WTC11 (cell line): ENCODE measurements at places on chromosomes 5 and 9.

DNA sequence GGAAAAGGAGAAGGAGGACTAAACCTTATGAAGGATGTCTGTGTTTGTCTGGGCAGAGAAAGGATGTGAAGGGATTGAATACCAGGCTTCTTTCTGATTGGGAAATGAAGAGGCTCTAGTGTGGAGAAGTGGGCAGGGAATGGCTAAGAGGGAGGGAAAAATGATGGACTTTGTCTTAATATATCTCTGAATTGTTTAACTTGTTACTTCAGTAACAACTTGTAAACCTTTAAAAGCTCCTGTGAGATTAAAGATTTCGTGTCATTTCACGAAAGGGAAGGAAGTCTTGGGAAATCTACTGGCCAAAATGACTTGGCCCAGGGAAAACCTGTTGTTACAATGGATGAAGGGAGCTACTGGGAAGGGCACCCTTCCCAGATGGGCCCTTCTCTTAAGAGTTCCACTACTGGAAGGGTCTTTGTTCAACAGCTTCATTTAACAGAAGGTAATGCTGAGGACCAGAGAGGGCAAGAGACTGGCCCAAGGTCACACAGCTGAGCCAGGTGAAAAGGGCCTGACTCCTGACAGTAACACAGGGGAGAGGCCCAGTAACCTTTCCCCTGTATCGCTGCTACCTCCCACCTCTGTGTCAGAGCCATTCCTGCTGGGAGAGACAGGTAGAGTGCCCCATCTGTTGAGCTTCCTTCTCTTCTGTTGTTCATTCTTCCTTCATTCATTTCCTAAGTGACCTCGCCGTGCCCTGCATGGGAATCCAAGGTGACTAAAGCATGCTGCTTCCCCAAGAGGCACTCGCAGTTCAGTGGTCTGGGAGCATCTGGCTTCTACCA is 5.1 kb upstream of the TCOF1 start:
- no peak for DNase-seq

GRCh38 chr5:108024986-108025385 is 354.2 kb upstream of the EFNA5 start:
- DNase-seq, result no peak

DNA sequence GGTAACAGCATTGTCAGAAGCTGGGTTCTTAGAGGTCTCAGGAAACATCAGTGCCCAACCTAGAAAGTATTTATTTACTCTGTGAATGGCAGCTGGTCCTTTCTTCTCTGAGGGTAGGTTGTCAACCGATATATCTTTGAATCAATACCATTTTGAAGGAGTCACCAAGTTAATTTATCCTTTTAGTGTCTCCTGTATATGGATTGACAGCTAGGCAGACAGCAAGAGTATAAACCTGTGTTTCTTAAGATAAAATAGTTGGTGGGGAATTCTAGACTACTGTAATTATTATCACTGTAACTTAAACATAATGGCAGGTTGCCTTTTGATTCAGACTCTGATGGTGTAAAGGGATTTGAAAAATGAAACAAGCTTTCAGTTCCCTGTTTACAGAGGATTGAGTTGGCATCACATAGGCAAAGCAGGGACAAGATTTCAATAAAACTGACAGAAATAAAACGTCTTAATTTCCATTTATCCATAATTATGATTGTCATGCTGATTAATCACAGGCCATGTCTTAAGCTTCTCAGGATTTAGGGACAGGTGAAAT is 190.8 kb upstream of the HAPLN1 start:
- no peak for DNase-seq

GRCh38 chr9:115146581-115147021 is 28.6 kb upstream of the TNC start:
- no peak for DNase-seq

GRCh38 chr5:145887976-145888574 is 15.3 kb upstream of the GRXCR2 start:
- peak; percentile 63 for DNase-seq

DNA sequence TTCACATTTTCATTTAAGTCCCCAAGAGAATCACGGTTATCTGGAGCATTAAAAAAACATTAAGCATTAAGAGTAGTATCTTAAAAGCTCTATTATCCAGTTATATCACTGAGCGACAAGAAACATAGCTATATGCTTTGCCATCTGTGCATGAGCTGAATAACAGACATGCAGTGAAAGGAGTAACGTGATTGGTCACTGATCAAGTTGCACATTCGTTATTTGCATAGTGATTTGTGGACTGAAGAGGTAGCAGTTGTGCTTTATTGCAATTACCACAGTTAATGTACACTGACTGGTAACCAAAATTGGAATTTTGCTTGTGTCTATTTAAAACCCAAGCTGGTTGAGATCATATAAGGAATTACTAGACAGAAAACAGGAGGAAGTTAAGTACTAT is 107.4 kb downstream of the MCTP1 start:
- DNase-seq, result no peak

DNA sequence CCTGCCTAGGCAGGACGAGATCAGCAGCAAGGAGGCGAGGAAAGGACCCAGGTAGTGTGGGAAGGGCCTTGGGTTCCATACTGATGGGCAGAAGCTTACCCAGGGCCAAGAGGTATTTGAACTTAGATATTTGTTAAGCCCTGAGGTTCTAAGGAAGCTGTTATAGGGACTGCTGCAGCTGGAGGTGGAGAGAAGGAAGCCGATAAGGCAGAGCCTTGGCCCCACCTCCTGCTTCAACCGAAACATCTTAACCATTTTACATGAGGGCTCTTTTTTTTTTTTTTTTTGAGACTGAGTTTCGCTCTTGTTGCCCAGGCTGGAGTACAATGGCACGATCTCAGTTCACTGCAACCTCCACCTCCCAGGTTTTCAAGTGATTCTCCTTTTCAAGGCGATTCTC is 8.6 kb upstream of the AQP3 start:
- DNase-seq, result no peak

- no peak for DNase-seq
Measured at GRCh38 chr9:93659837-93660177, 83.4 kb downstream of the PHF2 start.

GRCh38 chr9:9299134-9299533 is 1313.7 kb downstream of the PTPRD start:
- DNase-seq, result no peak

GRCh38 chr9:20701060-20701459 is 17.0 kb downstream of the FOCAD start:
- no peak for DNase-seq

GRCh38 chr9:126722922-126723806 is 81.7 kb upstream of the ZBTB43 start:
- DNase-seq, result peak; percentile 37

DNA sequence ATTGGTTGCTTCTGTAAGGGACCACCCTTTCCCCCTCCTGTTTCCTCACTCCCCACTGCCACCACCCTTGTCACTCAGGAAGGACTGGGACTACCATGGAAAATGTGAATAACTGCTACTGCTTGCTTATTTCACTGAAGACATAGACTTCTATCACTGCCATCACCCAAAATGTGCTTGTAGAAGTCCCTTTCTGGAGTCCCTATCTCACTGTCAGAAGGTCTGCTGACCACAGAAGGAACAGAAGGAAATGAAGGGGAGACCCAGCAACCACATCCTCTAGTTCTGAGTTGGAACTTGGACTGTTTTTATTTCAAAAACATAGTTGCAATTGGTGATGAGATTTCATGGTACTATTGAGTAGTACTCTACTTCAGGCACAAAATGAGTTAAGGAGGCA is 122.5 kb downstream of the NPR3 start:
- DNase-seq, result no peak

DNA sequence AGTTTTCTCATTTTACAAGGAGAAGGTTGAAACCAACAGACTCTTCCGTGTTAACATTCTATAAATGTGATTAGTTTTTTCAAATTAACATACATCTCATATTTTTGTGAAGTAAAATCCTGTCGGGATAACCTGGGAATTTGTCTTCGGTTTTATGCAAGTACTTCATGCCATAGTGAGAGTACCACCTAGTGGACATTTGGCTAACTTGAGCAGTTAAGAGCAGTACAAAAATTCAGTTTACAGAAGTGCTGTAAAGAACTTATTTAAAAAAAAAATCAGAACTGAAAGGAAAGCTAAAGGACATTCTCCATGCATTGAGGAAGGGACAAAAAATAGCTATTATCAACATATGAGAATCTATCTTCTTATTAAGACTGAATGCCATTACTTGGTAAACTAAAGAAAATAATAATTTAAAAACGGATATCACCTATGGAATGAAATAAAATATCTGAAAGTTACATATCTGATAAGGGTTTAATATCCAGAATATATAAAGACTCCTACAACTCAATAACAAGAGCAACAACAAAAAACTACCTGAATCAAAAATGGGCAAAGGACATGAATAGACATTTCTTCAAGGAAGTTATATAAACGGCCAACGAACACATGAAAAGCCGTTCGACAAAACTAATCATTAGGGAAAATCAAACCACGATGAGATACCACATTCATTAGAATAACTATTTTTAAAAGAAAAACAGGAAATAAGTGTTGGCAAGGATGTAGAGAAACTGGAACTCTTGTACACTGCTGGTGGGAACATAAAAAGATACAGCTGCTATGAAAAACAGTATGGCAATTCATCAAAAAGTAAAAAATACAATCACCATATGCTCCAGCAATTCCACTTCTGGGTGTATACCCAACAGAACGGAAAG is 117.0 kb upstream of the GNA14 start:
- no peak for DNase-seq

DNA sequence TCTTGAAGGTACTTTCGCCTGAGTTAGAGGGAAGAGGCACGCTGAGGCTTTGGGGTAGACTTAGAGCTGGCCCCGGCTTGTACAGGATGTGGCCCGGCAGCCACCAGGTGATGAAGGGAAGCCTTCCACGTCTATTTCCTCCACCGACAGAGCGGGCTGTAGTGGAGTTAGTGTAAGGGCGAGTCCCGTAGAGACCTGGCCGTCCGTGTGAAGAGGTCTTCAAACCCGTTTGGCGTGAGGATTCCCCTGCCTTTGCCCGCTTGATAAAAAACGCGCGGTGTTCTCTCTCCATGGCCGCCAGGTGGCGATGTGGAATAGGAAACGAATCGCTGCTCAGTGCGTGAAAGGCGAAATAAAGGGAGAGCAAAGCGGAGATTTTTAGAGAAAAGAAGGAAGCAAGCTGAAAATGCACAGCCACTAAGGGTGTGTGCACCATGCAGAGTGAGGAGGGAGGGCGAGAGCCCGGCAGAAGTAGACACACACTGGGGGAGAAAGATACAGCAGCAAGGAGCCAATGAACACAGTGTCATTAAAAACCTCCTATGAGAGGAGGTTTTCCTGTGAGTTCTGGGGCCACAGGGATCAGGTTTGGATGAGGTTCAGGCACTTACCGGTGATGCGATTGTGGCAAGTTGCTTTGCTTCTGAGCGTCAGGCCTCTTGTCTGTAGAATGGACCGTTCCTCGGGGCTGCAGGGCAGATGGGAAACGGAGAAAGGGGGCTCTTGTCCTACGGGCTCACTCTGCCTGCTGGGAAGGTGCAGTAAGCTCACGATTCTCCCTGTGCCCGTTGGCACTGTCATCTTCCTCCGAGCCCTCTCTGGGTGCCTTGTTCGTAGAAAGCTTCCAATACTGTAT is 34.2 kb downstream of the STC2 start:
- DNase-seq, result peak; percentile 85

DNA sequence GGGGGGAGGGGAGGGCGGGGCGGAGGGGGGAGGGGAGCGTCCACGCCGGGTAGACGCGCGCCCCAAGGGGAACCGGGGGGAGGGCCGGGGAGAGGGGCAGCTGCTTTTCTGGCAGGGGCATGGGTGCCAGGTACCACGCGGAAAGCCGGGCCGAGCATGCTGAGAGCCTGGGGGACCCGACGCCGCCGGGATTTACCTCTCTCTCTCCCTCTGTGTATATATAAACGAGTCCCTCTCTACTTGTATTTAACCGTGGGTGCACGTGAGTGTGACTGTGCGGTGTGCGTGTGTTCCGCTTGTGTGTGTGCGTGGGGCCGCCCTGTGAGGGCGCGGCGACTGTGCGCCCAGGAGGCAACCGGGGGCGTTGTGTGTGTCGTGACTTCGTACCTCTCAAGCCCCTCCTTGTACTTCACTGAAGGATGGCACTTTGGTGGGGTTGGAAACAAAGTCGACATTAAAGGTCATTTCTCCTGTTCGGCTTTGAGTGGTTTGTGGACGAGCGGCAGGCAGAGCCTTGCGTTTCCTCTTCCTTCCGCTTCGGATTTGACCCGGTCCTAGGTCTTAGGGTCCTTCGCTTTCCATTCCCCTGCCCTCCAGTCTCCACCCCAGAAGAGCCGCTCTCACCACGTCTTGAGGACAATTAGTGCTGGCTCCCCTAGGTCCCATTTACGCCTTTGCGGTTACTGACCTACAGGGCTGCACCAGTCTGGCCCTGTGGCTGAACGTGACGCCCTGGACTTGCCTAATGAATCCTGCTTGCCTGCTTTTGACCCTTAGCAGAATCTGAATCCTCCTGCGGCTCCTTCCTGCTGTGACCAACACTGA is 36.2 kb upstream of the TTC1 start:
- peak; percentile 23 for DNase-seq

DNA sequence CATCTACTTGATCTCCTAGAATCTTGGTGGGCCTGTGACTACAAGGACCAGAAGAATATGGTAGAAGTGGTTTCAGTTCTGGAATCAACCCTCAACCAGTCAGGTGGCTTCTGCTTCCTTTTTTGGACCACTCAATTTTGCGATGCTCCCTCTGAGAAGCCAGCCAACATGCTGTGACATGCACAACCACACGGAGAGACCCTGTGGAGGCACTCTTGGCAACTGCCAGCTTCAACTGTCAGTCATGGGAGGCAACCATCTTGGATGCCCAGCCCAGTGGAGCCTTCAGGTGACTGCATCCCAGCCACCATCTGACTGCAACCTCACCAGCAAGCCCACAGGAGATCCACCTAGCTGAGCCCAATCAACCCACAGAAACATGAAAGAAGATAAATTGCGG is 137.3 kb downstream of the FAM114A2 start:
- no peak for DNase-seq

DNA sequence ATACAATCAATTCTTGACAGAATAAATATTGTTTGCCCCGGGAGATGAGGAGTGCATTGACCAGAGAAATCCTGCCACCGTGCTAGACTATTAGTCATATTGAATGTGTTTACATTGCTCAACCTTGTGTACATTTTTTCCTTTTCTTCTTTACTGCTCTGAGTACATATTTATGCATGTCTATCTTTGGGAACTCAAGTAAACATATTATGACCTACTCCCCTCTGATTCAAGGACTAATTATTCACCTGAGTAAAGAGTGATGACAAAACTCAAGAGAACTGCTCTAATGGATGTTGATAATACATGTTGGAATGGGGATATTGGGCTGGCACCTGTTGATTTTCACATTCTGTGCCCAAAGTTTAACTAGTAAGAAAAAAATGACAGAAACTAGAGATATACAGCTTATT is 3.9 kb upstream of the SPINK1 start:
- DNase-seq, result no peak

DNA sequence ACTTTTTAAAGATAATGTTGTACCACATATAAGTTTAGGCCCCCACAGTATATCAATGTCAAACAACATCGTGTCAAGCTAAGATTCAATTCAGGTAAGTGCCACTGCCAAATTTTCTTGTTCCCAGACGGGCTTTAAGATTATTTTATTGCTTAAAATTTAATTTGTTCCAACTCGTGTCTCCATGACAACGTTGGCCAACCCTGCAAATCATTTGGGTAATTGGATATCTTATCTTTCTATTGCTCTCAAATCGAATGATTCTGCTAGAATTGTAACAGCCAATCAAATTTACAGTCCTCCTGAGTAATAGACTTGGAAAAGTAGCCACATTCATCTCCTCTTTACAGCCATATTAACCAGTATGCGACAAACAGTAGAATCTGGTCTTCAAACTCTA is 19.5 kb downstream of the TLE1 start:
- DNase-seq, result no peak

- no peak for DNase-seq
Measured at GRCh38 chr9:119810645-119811429, 441.6 kb upstream of the BRINP1 start.

GRCh38 chr5:71907608-71908145 is 188.6 kb downstream of the CARTPT start:
- DNase-seq, result no peak
